ENCODE measurements at places on chromosomes 4 and X.

- DNase-seq = no peak
These were observed 15.8 kb downstream of the APLN start for GRCh38 chrX:129638917-129639316.

GRCh38 chrX:108945883-108946523, 209.6 kb upstream of the IRS4 start:
- no peak for DNase-seq

DNA sequence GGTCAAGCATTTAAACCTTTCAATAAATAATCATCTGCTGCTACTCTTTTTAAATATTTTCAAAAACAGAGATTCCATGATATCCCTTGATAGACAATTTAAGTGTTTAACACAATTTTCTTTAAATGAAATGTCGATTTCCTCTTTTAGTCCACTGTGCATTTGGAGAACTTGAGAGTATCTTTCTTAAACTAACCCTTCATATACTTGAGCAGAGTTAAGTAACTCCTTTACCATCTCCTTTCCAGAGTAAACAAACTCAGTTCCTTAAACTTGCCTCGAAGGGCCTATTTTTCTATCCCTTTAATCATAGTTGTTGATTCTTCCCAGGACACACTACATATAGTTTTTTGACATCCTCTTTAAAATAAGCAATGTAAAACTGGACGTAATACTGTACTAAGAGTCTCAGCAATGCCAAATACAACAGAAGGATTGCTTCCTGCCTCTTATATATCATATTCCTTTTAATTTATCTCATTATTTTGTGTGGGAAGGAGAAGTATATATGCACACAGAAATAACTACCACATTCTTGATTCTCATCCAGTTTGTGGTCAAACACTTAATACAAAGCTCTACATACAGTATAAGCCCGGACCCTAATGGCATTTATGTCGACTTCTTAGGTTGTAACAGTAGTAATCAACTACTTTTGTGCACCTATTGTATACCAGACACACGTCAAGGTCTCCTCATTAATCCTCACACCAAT, 22.8 kb downstream of the RAB28 start:
- no peak for DNase-seq

DNA sequence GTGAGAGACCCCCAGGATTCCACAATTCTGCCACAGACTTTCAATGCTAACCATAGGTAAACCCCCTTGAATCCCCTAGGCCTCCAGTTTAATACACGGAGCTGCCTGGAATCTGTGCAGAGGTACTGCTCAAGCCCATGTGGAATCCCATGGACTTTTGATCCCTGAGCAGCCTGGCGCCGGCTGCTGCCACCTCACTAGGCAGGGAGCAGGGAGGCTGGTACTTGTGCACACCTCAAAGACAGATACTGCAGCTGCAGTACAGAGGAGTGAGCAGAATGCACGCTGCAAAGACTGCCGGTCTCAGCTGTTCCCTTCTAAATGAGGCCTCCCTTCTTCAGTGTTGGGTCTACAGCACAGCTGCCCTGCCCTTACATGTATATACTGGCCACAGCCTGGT, 79.4 kb downstream of the RPS6KA6 start:
- DNase-seq = no peak

- DNase-seq = no peak
These were observed 36.0 kb upstream of the ARMCX4 start for GRCh38 chrX:101449279-101449678.
